ENCODE measurements at places on chromosomes 2 and 18.

DNA sequence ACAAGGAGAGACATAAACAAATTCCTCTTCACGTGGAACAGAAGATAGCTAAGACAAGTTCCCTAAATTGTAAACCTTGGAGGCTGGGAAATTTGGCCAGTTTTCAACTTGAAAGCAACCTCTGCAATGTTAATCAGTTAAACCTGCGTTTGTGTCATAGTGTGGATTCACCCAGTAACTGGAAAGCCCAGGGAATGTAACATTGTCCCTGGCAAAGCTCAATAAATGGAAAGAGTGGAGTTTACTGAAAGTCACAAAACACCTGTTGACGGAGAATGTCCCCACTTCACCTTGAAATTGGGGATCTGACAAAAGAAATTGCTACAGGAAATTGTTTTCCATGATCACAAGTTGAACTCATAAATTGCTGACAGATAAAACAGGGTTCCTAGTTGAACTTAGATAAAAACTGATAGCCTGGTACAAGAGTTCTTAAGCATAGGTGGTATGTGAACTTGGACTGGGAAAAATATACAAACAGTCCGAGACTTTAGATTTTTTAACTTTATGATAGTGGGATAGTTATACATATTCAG is 15.0 kb upstream of the ME2 start:
- DNase-seq: no peak

- DNase-seq: no peak
Measured at GRCh38 chr2:40360652-40361051, 91.2 kb downstream of the SLC8A1 start.

GRCh38 chr2:199973703-199974102 is 18.3 kb downstream of the MAIP1 start:
- no peak for DNase-seq

DNA sequence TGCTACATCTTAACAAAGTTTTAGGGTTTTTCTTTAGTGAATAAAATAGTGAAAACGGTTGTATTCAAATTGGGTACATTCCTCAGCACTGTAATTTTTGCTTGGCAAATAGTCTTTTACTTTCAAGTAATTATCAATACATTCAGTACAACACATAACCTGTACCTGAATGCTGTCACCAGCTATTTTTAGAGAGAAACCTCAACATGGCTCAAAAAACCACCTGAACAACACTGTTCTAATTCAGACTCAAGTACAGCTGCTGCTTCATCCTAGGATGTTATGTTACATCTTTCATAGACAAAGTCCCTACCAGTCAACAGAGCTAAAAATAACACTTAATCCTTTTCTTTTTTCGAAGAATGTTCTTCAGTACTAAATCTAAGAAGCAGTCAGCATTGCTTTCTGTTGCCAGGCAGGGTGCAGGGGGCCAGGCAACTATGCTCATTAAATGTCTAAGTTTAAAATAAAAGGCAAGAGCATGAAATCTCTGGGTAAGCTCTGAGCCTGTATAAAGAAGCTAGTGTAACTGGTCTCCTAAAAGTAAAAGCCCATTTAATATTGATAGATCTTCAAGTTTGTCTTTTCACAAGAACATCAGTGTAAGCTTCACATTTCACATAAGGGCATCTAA is 20.5 kb downstream of the PDIA6 start:
- DNase-seq: peak; percentile 64

DNA sequence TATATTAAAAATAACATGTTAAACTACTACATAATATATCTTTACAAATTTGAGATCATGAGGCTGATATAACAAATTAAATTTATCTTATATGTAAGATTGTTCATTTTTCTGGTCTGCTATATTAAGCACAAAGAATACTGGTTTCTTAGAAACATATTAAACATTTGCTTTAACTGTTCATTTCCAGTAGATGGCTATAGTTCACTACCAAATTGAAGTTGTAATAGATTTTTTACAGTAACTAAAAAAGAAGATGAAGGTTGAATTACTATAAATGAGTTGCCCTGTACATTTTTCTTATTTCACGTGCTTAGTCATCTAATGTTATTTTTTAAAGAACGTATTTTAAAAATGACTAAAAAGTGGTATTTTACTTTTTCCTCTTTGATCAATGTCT is 57.0 kb downstream of the ZNF407 start:
- no peak for DNase-seq

All from GM12865 (cell line).